ENCODE measurements at places on chromosomes 4 and X. TPM values are rescaled to one million over a fixed set of nuclear protein-coding genes. Genes with fewer than 3 reads are reported as not detected.

FBXL5 gene
- polyA plus RNA-seq = 46.1 TPM

DNA sequence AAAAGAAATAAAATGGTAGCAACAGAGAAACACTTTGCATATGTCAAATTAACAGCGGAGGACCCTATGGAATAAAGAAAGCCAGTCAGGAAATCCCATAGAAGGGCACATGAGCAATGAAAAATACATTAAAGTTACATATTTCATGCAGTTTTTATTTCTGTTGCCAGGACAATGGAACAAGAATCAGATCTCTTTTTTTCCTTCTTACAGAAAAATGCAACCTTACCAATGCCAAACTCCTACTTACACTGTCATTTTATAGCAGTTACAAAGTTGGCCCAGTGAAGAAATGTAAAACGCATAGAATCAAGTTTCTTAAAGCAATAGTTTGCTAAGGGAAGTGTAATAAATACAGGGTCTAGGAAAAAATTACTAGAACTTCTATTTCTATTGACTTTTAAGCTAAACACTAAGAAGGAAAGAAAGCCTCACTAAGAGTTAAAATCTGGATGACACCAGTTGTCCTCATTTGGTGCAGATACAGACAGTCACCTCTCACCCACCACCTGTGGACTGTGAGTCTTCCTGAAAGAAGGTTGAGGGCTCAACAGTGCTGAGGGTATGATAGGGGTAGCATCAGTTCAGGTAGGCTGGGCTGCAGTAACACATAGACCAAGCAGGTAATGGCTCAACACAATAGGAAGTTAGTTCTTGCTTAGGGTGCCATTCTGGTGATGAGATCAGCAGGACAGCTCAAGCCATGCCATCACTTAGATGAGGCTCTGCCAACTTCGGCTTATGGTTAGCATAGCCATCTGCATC, 224.6 kb downstream of the ANAPC10 start:
- no peak for DNase-seq

- no peak for DNase-seq
Observed at GRCh38 chr4:168325591-168325990, 7.0 kb upstream of the DDX60 start.

DNA sequence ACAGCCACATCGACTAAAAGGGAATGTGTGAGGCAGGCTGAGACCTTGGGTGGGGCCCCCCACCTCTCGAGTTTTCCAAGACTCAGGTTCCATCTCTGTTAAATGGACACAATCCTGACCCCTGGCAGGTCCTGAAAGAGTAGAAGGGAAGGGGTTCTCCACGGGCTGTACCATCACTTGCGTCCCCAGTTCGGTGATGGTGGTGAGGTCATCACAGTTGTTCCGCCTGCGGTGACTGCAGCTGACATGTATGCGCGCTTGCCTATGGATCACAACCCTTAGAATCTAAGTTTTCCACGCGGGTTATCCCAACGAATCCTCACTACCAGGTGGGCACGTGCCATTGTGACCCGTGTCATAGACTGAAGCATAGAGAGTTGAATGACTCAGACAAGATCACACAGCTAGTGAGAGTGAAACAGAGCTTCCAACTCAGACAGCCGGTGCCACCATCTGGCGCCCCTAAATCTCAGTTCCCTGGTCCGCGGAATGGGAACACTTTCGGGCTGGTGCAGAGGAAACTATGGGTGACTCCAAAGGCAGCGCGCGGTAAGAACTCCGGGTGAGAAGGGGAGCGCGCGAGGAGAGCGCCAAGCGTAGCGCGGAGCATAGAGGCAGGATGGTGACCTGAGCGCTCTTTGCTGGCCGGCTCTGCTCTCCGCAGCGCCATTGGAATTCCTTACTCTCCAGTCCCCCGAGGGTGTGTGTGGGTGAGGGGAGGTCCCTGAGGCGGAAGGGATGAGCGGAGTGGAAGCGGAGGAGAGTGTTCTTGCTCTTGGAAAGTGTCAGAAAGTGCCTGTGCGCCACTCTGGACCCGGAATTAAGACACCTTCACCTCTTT, 10.5 kb downstream of the MSX1 start:
- no peak for DNase-seq

DAPP1 gene
- polyA plus RNA-seq = 0.53 TPM

DNA sequence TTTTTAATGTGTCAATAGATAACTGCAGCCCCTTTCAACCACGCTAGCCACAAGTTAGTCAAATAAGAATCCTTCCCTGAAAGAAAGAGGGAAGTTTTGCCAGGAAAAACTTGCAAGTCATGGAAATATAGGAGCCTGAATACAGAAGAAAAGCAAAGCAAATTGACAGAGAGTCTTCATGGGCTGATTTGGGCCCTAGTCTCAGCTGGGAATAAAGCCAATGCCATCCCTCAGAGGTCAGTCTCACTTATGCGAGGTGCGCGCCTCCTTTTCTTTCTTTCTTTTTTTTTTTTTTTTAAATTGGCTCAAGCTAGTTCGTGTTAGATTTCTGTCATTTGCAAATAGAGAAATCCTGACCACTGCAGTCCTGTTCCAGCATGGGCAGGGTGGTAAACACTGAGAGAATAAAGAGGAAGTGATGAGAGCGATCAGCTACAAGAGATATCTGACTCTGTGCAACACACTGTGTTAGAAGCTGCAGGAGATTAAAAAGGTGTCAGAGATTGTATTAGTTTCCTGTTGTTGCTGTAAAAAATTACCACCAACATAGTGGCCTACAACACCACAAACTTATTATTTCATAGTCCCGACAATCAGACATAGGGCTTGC, 299.7 kb downstream of the LDB2 start:
- DNase-seq = no peak

NHS gene
- 0.08 TPM for polyA plus RNA-seq

GRCh38 chr4:182886205-182886604, 31.0 kb downstream of the DCTD start:
- no peak for DNase-seq

SHROOM4 gene
- polyA plus RNA-seq = 1.8 TPM

HS3ST1 gene
- 0.04 TPM for polyA plus RNA-seq

- no peak for DNase-seq
Observed at GRCh38 chr4:3283916-3284315, 8.9 kb upstream of the RGS12 start.

TGIF2LX gene
- not detected for polyA plus RNA-seq

DNA sequence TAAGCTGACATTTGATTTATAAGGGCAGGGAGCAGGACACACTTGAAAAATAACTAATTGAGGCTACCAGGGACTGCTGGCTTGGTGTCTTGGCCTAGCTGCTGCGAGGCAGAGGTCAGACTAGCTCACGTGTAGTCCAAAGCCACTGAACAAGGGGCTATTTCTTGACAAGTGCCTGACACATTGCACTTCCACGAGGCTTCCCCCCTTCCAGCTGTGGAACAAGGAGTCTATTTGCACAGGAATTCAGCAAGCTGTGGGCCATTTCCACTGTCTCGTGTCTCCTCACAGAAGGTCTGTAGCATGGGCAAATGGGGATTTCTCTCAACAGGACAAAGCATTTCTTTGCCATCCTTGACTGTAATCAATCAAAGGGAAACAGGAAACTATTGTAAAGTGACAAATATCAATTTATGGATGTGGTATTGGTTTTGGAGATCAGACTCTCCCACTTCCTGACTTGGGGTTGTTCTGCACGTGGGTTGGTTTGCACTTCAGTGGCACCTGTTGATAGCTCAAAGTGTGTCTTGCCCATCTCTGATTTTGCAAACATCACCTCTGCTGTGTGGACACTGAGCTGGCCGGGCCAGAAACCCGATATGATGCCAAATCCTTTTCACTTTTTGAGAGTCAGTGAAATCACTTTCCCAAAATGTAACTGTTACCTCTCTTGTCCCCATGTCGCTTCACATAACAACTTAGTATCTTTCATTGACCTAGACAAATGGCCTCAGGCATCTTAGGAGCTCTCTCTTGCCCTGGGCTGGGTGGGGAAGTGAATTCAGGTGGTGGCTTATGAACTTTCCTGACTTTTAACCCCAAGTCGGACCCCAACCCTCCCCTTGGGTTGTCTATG, 107.4 kb upstream of the MAMLD1 start:
- no peak for DNase-seq

GRCh38 chr4:175827516-175827915, 15.5 kb upstream of the GPM6A start:
- DNase-seq = no peak

GRCh38 chr4:68070302-68070701, 59.4 kb downstream of the TMPRSS11F start:
- DNase-seq = no peak

DNA sequence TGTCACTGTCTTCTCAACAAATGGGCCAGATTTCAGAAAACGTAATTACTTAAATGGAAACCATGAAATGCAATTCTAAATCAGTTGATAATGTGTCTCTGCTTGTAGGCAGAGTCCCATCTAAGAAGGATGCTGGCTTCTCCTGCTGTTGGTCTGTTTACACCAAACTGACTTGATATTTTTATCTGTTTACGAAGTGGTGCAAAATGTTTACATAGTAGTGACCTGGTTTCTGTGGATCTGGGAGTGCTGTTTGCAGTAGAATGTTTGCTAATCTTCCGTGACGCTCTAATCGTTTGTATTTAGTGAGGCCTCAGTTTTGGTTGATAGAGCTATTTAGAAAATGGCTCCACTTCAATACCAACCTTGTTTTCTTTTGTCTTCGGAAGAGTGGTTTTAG, 213.5 kb downstream of the VEGFC start:
- no peak for DNase-seq

GRCh38 chr4:61520681-61521160, 320.6 kb downstream of the ADGRL3 start:
- DNase-seq = no peak

MGAT4D gene
- polyA plus RNA-seq = not detected

S100G gene
- not detected for polyA plus RNA-seq

DNA sequence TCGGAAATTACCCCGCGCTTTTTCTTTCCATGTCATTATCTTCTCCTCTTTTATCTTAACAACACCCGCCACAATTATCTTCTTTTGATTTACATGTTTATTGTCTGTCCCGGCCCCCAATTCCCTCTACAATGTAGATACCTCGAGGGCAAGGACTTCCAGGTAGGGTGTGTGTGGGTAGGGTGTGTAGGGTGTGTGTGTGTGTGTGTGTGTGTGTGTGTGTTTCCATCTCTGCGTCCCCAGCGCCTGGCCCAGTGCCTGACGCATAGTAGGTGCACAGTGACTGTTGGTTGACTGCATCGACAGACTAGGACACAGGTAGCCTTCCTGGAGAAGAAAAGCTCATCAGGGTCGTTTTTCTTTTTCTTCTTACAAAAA, 103.1 kb downstream of the UCHL1 start:
- no peak for DNase-seq

FAM184B gene
- polyA plus RNA-seq = 0.03 TPM

DNA sequence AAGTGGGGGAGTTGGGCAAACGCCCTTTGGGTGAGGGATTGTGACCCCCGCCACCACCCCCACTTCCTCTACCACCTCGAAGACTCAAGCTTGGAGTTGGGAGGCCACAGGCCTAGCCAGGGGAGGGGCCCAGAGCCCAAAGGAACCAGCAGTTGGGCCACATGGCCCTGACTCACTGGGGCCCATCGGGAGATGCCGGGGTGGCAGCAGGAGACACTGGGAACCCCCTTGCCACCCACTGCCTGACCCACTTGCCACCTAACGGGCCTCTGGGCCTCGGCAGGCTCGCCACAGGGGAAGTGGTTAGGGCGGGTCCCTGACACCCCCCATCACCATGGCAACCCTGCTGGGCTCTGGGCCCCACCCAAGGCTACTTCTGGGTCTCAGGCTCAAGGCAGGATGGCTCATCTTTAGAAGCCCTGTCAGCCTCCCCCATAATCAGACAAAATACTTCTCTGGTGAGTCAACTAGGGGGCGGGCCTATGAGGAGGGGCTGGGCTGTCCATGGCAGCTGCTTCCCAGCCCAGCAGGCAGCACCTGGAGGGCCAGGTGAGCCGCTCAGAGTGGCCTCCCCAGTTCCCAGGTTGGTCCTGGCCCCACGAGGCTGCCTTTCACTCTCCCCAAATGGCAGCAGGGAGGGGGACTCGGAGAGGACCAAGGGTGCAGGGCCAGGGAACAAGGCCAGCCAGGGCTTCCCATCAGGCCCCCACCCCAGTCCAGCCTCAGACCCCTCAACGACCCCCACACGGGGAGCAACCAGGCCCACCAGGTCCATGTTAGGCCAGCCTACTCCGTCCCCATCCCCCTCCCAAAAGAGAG, 5.6 kb downstream of the FLNA start:
- peak; percentile 83 for DNase-seq

Data from psoas muscle (tissue), 8 donors.